ENCODE measurements at places on chromosomes 7 and 10.

GRCh38 chr7:1226186-1226901 is 6.3 kb upstream of the UNCX start:
- DNase-seq: no peak

GRCh38 chr10:60246382-60246781 is 143.3 kb downstream of the ANK3 start:
- no peak for DNase-seq

DNA sequence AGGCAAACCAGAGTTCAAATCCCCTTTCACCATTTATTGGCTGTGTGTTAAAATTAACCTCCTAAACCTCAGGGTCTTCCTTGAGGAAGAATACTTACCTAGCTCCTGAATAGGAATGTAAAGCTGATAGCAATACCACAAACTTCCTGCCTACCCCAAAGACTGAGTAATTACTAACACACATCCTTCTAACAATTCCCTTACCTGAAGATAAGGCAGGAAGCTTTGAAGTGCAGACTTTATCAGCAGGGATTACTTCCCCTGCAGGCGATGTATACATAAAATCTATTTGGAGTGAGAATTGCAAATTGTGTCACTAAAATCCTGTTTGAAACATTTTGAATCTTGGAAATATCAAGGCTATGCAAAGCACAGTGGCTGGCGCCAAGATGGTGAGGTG is 21.2 kb downstream of the EVX1 start:
- DNase-seq: no peak

- no peak for DNase-seq
Observed at GRCh38 chr10:3042589-3042988, 24.8 kb upstream of the PFKP start.

- no peak for DNase-seq
Observed at GRCh38 chr7:51160411-51160810, 156.2 kb downstream of the COBL start.

DNA sequence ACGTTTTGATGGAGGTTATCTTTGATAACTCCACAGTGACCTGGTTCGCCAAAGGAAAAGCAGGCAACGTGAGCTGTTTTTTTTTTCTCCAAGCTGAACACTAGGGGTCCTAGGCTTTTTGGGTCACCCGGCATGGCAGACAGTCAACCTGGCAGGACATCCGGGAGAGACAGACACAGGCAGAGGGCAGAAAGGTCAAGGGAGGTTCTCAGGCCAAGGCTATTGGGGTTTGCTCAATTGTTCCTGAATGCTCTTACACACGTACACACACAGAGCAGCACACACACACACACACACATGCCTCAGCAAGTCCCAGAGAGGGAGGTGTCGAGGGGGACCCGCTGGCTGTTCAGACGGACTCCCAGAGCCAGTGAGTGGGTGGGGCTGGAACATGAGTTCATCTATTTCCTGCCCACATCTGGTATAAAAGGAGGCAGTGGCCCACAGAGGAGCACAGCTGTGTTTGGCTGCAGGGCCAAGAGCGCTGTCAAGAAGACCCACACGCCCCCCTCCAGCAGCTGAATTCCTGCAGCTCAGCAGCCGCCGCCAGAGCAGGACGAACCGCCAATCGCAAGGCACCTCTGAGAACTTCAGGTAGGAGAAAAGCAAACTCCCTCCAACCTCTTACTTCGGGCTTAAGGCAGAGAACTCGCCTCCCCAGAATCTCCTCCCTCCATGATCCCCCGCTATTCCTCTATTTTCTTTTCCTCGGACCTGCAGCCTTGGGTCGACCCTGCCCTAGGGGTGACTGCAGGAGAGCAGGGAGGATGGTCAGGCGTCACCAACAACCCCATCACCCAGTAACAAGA is at the start of gene SERPINE1:
Gene SERPINE1 (plus strand): TSS at position 454 of the 809 bp plus-strand sequence. CDS start 1,290 bp downstream, outside the sequence.
- peak; percentile 94 for DNase-seq

DNA sequence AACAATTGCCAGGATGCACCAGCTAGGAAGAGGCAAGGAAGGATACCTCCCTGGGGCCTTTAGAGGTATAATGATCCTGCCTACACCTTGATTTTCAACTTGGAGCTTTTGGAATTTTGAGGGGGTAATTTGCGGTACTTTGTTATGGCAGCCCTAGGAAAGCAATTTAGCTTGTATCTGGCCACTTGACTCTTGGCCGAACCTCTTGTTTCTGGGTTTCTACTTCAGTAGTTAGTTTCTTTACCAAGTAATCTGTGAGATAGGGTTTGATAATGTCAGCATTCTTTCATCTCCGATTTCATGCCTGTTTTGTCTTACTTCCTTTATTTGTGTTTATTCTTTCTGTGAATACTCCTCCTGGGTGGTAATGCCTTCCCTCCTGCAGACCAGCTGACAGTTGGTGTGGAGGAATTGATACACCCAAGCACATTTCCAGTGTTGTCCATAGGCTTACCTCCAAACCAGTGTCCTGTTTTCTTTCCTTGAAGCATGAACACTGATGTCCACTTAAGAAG is 163.7 kb downstream of the SND1 start:
- no peak for DNase-seq

- no peak for DNase-seq
Observed at GRCh38 chr10:1214882-1215540, 158.8 kb downstream of the WDR37 start.

DNA sequence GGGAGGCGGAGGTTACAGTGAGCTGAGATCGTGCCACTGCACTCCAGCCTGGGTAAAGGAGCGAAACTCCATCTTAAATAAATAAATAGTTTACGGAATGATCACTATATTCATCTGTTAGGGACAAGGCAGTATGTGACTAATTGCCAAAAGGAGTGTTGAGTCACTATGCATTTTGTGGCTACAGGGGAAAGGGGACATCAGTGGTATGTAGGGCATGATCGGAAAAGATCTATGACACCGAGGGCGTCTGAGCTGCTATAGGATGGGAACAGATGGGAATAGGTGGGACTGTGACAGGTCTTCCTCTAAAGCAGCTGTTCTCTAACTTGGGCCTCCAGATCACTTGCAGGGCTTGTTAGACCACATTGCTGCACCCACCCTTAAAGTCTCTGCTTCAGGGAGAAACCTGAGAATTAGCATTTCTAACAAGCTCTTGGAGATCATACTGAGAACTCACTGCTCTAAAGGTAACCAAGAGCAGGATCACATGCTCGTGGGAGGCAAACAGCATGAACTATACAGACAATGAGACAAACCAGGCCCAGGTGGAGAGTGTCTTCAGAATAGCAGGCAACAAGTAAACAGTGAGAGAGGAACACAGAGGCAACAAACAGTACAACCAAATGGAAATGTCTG is 65.1 kb upstream of the ITGA8 start:
- no peak for DNase-seq

- no peak for DNase-seq
Observed at GRCh38 chr7:85068799-85069198, 118.1 kb downstream of the SEMA3D start.

- no peak for DNase-seq
Observed at GRCh38 chr10:637771-638195, 51.7 kb downstream of the DIP2C start.

- DNase-seq: no peak
Observed at GRCh38 chr7:113768387-113768786, 150.4 kb downstream of the PPP1R3A start.

- no peak for DNase-seq
Observed at GRCh38 chr7:118858651-118859149, 634.2 kb downstream of the ANKRD7 start.

GRCh38 chr10:31171402-31172083 is 139.9 kb upstream of the ZNF438 start:
- DNase-seq: no peak

DNA sequence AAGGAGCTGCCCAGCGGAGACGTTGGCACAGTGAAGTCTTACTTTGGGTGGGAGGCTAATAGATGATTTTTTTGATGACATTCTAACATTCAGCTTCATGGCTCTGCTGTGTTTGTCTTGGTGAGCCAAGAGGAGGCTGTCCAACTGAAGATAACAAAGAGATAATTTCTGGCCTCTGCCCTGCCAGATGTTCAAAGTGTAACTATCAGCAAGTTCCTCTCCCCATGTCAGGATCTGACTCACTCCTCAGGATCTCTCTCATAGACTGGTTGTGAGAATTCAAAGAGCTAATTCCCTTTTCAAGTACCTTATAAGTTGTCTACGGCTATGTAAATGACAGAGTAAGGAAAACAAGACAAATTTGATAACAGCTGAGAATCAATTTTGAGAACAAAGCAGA is 1340.9 kb downstream of the XPNPEP1 start:
- DNase-seq: no peak

GRCh38 chr7:66377714-66378113 is 172.6 kb downstream of the TPST1 start:
- no peak for DNase-seq

GRCh38 chr10:103193820-103194529 is 903 bp upstream of the NT5C2 start:
- peak; percentile 27 for DNase-seq

GRCh38 chr10:56319386-56319785 is 41.7 kb downstream of the ZWINT start:
- no peak for DNase-seq

- DNase-seq: peak; percentile 76
Observed at GRCh38 chr10:44253769-44254462, 131.0 kb downstream of the CXCL12 start.

DNA sequence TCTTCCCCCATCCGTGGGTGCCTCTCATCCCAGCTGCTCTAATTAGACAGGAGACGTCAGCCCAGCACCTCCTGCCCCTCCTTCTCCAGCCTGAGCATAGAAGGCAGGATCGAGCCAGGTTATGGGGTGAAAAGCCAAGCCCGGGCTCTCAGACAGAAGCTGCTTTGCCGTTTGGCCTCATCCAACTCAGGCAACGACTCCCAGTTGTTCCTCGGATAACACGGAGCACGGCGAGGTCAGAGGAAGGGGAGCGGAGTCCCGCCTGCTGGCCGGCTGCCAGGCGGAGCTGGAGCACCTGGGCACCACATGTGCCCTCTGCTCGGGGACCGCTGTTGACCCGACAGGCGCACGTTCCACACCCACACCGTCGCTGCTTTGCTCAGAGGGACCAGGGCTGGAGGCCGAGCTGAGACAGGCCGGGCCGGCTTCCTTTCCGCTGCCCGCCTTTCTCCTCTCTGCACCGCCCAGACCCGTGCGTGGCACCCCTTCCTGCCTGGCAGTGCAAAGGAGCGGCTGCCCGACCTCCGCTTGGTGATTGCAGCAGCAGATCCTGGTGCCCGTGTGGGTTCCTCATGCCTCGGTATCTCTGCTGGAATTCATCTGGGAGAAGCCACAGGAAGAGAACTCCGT is 21.6 kb upstream of the UNCX start:
- DNase-seq: no peak

DNA sequence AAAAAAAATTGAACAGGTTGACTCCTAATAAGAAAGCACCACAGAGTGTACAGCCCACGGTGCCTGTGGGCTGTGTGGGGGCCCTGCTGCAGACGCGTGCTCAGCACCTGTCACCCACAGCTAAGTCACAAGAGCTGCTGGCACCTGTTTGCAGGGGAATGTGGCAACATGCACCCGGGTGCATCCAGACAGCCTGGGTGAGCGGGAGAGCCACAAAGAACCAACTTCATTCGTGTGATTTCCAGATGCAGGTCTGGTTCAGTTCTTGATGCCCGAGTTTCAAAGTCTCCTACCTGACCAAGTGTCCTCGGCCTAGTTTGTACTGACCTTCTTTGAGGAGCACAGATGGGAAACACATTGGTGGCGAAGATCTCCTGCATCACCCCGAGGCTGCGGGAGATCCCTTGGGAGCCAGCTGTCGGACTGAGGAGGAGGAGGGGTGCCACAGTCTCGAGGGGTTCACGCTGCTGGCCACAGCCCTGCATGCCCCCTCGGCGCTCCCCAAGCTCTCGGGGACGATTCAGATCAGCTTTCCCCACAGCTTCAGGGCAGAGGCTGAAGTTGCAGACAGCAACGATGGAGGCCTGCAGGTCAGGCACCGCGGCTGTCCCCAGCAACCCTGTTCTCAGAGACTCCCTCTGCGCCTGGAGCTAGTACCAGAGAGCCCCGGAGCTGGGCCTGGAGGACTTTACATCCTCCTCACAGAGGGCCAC is 35.3 kb downstream of the AMZ1 start:
- DNase-seq: no peak

GRCh38 chr10:49080071-49080470 is 35.3 kb downstream of the VSTM4 start:
- no peak for DNase-seq

- DNase-seq: no peak
Observed at GRCh38 chr10:28300027-28300426, 2.8 kb downstream of the MPP7 start.

- no peak for DNase-seq
Observed at GRCh38 chr10:43885842-43886241, 237.2 kb upstream of the ZNF32 start.

GRCh38 chr10:22363305-22363704 is 18.0 kb downstream of the SPAG6 start:
- no peak for DNase-seq

- peak; percentile 45 for DNase-seq
Observed at GRCh38 chr10:114174695-114175188, 739 bp upstream of the CCDC186 start.

- no peak for DNase-seq
Observed at GRCh38 chr10:89335226-89335625, 7.4 kb downstream of the IFIT3 start.

- DNase-seq: no peak
Observed at GRCh38 chr10:74875966-74876365, 49.6 kb downstream of the KAT6B start.

GRCh38 chr7:8155836-8156235 is 106.1 kb downstream of the ICA1 start:
- DNase-seq: no peak

DNA sequence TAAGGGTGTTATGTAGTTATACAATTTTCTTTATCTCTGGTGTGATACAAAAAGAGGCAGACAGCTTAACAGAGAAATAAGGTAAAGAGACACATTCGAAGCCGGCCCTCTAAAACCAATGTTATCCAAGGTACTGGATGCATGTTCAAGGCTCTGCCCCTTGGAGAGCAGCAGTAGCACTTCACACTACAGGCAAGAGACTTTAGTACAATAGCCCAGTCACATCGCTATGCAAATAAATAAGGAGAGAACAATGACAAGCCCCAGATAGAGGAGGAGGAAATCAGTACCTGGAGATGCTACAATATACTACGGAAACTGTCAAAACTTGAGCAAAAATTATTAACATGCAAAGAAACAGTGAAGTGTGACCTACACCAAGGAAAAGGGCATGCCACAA is 111.1 kb downstream of the ITGB1 start:
- no peak for DNase-seq

- no peak for DNase-seq
Observed at GRCh38 chr10:113555245-113555644, 2.4 kb downstream of the HABP2 start.

DNA sequence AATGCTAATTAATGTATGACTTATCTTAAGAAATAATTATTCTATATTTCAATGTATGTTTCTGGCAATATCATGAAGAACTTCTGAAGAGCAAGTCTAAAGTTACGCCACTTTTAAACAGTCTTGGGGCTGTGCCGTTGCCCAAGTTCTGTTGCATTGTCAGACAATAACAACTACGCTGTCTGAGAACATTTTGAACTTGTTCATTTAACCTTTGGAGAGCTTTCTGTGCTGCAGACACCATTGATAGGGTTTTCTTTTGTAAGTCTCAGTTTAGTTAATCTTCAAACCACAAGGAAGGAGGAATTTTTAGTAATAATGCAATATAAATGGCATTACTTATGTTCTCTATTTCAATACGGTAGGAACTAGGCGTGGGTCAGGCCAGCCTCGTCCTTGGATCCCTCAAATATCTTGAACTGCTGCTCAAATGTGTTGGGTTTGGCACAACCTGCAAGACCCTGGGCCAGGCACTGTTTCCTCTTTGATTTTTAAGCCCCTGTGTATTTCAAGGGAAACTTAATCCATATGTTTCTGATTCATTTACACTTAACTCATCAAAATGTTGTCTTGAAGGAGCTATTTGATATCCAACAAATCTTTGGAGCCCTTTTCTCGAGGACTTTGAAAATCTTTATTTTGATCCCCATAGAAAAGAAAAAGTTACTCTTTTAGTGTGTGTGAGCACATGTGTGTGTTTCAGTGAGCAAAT is 215.5 kb downstream of the INHBA start:
- no peak for DNase-seq

All from uterus (tissue), 4 donors.